Fibroblast of upper back skin (primary cell): ENCODE measurements at places on chromosomes 5 and 9.

GRCh38 chr5:155303120-155303519, 289.6 kb downstream of the KIF4B start:
- no peak for DNase-seq

- no peak for DNase-seq
Observed at GRCh38 chr9:124000784-124001457, 10.6 kb upstream of the LHX2 start.

DNA sequence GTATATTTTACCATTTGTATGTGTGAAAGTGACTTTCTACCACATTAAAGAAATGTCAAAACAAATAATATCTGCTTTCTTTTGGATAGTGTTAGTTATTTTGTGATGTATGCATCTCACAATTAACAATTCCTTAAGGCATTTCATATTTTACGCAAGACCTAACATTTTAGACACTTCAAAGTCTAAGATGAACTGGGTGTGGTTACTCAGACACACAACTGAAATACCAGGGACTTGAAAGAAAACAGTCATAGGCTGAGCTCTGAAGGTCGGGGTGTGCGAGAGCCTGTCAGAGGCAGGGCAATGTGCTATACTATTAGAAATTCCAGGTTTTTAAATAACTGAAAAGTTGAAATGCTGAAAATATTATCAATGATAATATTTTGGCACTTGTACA, 44.5 kb upstream of the ZNF622 start:
- no peak for DNase-seq

GRCh38 chr5:10578869-10579268, 15.0 kb downstream of the ANKRD33B start:
- DNase-seq: no peak

DNA sequence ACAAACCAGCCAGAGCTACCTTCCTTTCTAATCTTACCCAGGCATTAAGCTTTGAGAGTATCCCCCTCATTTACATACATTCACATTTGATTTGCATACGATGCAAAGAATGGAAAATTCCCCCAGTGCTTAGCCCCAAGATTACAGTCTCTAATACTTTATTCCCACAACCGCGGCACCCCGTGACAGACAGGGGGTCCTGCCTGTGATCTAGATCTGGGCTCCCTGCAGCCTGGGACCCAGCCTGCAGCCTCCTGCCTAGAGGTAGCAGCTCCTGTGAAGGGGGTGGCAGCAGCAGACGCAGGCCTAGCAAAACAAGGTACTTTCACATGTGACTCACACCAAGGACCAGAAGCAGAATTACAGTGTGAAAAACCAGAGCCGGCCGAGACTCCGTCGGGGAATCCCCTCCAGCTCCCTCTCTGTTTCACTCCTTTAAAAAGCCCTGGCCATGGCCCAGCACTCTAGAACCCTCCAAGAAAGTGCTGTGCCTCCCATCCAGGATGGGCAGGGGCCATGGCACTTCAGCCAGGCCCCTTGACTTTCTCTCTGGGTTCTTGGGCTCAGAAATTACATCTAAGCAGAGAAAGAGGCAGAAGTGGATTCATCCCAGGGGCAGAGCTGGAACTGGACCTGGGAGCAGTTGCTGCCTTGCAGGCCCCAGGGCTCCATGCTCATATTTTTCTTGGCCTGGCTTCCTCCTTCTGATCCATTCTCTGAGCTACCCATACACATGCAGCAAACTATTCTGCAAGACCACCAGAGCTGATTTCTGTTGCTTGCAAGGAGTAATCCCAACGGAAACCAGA, 14.0 kb upstream of the TCF7 start:
- DNase-seq: peak; percentile 53

DNA sequence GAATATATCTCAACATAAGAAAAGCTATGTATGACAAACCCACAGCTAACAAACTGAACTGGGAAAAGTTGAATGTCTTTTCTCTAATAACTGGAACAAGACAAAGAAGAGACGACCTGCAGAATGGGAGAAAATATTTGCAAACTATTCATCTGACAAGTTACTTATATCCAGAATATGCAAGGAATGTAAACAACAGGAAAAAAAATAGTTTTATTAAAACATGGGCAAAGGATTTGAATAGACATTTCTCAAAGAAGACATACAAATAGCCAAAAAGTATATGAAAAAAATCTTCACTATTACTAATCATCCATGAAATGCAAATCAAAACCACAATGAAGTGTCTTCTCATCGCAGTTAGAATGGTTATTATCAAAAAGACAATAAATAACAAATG, 181.7 kb upstream of the TLX3 start:
- DNase-seq: peak; percentile 45

- DNase-seq: no peak
Observed at GRCh38 chr5:40430101-40430710, 249.5 kb upstream of the PTGER4 start.

GRCh38 chr9:128072144-128073021, 4.4 kb downstream of the SLC25A25 start:
- DNase-seq: peak; percentile 65

DNA sequence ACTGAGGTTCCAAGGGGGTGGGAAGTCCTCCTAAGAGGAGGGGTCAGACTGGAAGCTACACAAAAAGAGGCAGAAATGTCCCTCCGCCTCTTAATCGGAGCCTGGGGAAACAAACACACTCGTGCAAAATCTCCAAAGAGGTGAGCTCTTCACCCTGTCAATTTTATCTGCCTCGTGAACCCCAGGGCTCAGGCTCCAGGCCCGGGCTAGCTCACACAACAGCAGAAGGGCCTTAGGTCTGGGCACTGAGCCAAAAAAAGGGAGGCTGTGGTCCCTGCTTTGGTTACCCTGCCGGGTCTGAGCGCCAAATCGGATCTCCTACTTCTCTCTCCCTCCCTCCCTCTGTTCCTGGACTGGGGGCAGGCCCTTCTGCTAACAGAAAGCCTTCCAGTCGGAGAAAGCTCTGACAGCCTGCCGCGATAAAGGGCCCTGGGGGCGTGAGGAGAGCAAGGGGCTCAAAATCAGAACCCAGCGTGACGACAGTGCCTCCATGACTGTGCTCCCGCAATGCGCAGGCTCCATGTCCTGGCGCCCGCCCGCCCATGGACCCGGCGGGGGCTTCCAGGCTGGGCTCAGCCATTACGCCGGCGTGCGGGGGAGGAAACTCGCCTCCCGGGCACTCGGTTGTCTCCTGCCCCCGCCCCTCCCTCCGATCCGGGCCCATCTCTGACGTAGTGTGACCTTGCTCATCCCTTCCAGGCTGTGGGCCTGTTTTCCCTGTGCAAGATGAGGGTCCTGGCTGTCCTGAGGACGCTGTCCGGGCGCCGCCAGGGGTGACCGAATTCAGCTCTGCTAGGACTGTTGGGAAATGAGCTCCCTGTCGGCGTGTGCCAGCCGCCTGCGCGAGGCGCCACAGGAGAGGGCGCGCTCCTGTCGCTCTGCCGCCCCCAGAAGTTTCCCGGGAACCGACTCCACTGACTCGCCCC, 865 bp upstream of the SLC22A4 start:
- peak; percentile 85 for DNase-seq

GRCh38 chr9:27337833-27338526, 41.0 kb upstream of the EQTN start:
- no peak for DNase-seq

GRCh38 chr9:134382733-134383132, 56.5 kb downstream of the RXRA start:
- no peak for DNase-seq

- no peak for DNase-seq
Observed at GRCh38 chr9:34656992-34657391, 5.0 kb downstream of the IL11RA start.

- DNase-seq: no peak
Observed at GRCh38 chr9:130236436-130236985, 29.0 kb upstream of the HMCN2 start.

DNA sequence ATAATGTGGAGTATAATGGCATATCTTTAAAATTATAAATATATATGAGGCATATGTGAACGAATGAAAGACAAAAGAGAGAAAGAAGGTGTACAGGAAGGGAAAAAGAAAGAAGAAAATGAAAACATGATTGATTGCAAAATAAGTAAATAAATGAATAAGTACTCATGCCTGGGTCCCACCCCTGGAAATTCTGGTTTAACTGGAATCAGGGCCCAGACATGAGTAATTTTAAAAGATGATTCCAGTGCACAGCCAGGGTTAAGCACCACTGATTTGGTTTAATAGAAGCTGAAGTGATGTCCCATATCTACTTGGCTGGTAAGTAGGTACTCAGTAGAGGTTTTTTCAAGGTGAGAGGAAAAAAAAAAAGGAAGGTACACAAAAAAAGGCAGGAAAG, 34.0 kb upstream of the HOMER1 start:
- no peak for DNase-seq

DNA sequence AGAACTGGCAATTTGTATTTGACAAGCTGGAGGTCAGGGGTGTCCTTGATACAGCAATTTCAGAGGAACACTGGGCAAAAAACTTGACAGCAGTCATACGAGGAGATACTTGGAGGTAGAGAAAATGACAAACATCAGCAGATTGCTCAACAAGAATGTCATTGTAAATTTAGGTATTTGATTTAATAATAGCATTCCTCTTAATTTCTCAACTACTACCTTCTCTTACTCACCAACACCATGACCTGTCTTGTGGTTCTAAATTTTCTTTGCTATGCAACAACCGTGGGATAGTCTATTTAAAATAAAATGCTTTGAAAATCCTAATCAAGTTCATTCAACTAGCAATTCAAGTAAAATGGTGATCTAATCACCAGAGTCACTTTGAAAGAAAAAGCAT, 128.4 kb downstream of the DNAH5 start:
- DNase-seq: no peak

DNA sequence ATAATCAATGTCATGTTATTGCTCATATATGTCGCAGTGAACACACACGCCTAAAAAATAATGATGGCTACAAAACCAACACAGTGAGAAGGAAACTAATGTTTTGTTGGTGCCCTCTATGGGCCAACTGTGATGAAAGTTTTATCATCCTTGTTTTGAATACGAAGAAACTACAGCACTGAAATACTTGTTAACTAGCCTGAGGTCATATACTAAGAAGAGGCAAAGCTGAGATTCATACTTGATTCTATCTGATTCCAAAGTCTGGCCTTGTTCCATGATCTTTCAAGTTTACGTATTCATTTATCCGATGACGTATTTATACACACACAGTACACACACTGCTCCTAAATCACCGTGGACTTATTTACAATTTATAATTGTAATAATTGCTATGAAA, 16.1 kb upstream of the DRD1 start:
- no peak for DNase-seq

GRCh38 chr9:5493679-5494511, 16.4 kb upstream of the PDCD1LG2 start:
- peak; percentile 90 for DNase-seq

GRCh38 chr9:36903541-36904435, 130.3 kb downstream of the PAX5 start:
- DNase-seq: peak; percentile 46

DNA sequence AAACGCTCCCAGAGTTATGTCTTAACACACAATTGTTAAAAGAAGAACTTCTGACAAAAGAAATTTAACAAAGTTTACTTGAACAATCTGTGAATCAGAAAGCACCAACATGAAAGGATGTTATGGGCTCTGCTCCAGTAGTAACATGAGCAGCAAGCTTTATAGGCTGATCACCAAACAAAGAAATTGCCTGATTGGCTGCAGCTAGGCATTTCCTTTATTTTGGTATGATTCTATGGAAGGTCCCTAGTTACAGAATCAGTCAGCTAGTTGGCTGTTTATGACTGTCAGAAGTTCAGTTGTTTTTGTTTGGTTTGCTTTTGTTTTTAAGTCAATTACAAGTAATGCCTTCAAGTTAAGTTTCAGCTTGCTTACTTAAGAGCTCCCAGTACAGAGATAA, 102.4 kb upstream of the SMC2 start:
- DNase-seq: peak; percentile 0

- DNase-seq: peak; percentile 12
Observed at GRCh38 chr5:107969847-107970246, 299.1 kb upstream of the EFNA5 start.

DNA sequence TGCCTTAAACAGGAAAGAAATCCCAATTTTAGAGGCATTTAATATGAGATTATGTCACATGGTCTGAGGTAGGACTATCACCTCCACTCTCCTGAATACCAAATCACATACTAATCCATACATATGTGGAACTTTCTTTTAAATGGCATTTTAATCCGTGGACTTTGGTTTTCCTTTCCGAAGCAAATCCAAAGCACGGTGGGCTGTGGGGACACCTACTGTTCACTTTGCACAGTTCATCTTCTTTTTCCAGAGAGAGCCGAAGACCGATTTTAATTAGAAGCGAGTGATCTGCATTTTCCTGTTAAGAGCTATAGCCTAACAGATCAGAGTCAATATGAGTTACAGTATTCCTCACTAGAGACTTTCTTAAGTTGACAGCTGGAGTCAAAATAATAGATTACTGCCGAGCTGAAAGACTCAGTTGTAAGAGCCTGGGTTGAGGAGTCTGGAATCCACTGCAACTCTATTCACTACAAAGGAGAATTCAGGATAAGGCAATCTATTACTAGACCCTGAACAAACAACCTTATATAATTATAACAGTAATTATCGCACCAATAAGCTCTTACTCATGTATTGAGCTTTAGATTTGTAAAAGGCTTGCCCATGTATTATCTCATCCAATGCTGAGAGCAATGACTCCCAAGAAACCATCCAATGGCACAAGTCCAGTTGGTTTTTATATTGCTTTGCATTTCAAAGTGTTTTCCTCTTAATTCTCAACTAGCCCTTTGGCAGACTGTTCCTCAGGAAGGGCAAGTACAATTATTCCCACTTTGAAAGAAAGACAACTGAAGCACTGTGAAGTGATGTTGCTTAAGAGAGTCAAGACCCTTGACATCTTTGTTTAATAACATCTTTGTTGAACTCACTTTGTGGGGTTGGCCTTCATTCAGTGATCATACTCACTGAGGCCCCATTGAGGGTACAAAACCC, 144.7 kb downstream of the TRPM6 start:
- peak; percentile 14 for DNase-seq

DNA sequence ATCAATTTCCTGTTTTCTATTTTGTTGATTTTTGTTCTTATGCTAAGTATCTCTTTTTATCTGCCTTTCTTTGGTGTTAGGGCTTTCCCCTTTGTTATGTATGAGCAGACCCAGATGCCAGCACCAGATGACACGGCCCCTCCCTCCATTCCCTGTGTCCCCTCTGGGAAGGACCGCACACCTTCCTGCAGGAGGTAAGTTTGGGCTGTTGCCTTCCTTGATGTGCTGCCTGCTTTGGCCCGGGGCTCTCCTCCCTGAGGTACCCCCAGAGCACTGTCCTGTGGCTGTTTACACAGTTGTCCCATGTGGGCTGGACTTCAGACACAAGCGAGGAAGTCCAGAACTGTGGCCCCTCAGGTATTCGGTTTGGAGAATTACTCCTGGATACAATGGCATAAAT, 343.8 kb upstream of the IRX1 start:
- DNase-seq: no peak

DNA sequence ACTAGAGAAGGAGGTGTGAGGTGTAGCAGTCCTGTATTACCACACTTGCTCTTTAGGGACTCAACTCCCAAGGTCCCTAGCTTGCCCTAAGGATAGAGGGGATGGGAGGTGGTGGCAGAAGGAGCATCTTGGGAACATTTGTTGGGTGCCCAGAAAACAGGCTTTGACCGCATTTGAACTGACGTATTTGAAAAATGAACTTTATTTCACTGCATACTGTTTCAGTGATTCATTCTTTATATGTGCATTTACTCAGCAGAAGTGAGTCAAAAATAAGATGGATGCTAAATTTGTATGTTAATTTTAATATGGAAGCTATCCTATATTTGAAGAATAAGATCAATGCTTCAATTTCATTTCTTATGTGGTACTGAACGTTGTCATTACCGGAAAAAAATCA, 18.7 kb downstream of the DMRT3 start:
- DNase-seq: no peak
